ENCODE measurements at places on chromosomes 16 and 17.

GRCh38 chr16:935684-936083 is 35.1 kb downstream of the LMF1 start:
- peaks cover 18% of the 10 kb centered on the region for H3K36me3 ChIP-seq
- DNase-seq, result no peak
- H3K27ac ChIP-seq, result no peak overlapping the region
- H3K4me1 ChIP-seq, result no peaks in the 10 kb centered on the region

DNA sequence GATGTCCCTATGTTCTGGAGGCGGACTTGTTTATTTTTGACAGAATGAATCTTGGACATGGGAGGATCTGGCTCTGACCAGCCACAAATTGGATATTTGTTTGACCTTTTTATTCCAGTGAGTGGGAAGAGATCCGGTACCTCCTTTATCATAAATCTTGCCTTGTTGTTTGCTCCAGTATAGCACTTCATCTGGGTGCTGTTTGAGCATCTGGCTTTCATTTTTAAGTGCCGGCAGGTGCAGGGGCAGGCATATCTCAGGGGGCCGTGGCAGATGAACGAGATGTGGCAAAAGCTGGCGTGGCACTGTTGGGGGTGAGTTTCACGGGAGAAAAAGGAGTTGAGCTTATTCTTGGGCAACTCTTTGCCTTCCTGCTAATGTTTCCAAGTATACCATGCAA is 37.8 kb downstream of the MSI2 start:
- no peaks in the 10 kb centered on the region for H3K27me3 ChIP-seq
- peaks cover 9% of the 10 kb centered on the region for H3K4me1 ChIP-seq
- H3K4me3 ChIP-seq, result no peak overlapping the region
- H3K36me3 ChIP-seq, result peaks cover 16% of the 10 kb centered on the region
- H3K27ac ChIP-seq, result no peak overlapping the region
- no peak for DNase-seq

- no peak within 1 kb of the TSS for H3K27ac ChIP-seq
- no peaks in the 10 kb centered on the region for H3K36me3 ChIP-seq
- H3K4me1 ChIP-seq, result no peaks in the 10 kb centered on the region
- no peak within 1 kb of the TSS for H3K4me3 ChIP-seq
These were observed at the start of gene CES1 for GRCh38 chr16:55832773-55833691. TSS of gene CES1 (minus strand) at chr16:55833096. CDS start at chr16:55833055, 41 bp downstream.

DNA sequence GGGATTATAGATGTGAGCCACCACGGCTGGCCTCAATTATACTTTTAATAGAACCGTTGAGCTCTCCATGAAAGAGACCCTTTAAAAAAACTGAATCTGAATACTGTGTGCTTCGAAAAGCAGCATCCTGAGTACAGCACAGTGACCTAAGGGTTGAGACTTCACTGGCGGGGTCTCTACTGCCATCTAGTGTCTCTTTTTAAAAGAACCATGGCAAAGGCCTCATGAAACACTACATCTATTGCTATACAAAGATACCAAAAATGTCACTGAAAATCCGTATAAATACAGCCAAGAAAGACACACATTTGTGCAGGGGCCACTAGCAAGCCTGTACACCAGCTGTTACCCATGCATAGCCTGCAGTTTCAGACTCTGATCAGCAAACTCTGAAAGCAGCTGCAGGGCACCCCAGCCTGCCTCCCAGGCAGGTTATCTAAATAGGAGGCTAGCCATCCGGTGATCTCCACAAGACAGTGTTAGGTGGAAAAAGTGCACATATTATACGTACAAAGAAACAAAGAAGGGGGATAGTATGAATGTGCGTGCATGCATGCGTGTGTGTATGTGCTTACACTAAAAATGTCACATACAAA is 35.3 kb downstream of the NPLOC4 start:
- no peaks in the 10 kb centered on the region for H3K27me3 ChIP-seq
- peaks cover 14% of the 10 kb centered on the region for H3K4me1 ChIP-seq
- H3K4me3 ChIP-seq, result no peak overlapping the region
- peak; percentile 53 for DNase-seq

GRCh38 chr17:27368151-27368795 is 74.4 kb downstream of the WSB1 start:
- DNase-seq, result no peak
- H3K4me3 ChIP-seq, result no peak overlapping the region
- peaks cover 5% of the 10 kb centered on the region for H3K27me3 ChIP-seq
- H3K4me1 ChIP-seq, result no peaks in the 10 kb centered on the region
- peaks cover under 1% of the 10 kb centered on the region for H3K36me3 ChIP-seq

DNA sequence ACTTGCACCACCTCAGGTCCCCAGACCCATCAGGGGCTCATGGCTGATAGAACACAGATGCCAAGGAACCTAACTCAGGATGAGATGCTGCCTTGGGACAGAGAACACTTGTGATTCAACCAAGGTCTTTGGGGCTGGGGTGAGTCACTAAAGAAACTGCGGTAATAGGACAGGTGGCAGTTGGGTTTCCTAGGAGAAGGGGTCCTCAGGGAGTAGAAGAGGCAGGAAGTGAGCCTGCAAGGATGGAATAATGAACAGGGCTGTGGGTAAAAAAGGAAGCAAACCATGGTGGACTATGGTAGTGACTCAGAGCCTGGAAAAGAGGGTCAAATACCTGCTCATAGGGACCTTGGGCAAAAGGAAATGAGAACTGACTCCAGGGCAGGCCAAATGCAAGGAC is 6.5 kb upstream of the PNPO start:
- H3K4me1 ChIP-seq, result no peaks in the 10 kb centered on the region
- no peak overlapping the region for H3K27ac ChIP-seq
- DNase-seq, result no peak
- peaks cover 5% of the 10 kb centered on the region for H3K36me3 ChIP-seq

GRCh38 chr16:13992976-13993375 is 73.0 kb downstream of the ERCC4 start:
- H3K4me3 ChIP-seq, result no peak overlapping the region
- no peak overlapping the region for H3K27ac ChIP-seq
- DNase-seq, result no peak
- H3K4me1 ChIP-seq, result no peaks in the 10 kb centered on the region
- no peaks in the 10 kb centered on the region for H3K36me3 ChIP-seq

DNA sequence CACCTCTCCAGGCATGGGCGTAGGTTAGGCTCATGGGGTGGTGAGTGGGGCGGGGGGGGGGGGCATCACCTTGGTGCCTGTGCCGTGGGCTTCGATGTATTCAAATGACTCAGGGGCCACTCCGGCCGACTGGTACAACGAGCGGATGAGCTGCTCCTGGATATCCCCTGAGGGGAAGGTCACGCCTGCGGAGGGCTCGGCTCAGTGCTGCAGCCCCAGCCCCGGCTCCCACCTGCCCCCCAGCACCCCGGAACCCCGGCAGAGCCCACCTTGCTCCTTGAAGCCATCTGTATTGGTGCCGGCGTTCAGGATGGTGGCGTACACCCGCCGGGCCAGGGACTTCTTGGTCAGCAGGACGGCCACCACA is 5.4 kb downstream of the FASN start:
- no peak overlapping the region for H3K4me3 ChIP-seq
- no peaks in the 10 kb centered on the region for H3K36me3 ChIP-seq
- H3K27me3 ChIP-seq, result no peaks in the 10 kb centered on the region
- no peak for DNase-seq

DNA sequence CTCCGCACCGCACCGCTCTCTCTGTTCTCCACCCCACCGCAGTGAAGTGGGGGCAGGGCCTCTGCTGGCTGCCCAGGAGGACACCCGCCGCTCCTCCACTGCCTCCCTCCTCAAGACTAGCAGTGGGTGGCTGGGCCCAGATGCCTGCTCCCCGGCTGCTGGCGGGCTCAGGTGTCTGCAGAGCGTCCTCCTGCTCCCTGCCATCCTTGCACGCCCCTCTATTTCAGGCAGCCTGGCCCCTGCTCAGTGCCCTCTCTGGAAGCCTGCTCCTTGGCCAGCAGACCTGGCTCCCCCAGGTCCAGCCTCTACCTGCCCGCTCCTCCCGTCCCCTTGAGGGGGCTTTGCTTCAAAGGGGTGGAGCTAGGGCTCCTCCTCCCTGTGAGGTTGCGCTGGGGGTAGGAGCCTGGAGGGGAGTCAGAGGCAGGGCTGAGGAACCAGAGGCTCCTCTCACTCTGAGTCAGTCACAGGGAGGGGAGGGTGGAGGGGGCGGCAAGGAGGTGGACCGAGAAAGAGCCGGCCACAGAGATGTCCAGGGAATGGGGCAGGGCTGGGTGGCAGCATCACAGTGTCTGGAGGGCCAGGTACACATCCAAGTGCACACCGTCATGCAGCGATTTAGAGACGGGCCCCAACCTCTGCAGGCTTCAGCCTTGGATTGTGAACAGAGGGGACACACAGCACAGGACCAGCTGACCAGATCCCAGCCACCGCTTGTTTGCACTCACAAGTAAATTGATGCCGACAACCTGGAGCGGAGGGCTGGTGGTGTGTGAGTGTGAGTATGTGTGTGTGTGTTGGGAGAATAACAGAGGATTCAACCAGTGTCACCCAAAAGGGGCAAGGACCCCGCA is 9.8 kb upstream of the TMEM92 start:
- no peaks in the 10 kb centered on the region for H3K36me3 ChIP-seq
- no peak overlapping the region for H3K27ac ChIP-seq
- peaks cover 2% of the 10 kb centered on the region for H3K27me3 ChIP-seq
- H3K4me3 ChIP-seq, result no peak overlapping the region
- no peaks in the 10 kb centered on the region for H3K4me1 ChIP-seq

GRCh38 chr16:67150833-67151396 is at the start of gene B3GNT9:
TSS of gene B3GNT9 (minus strand) at chr16:67150998. CDS start at chr16:67150485, 513 bp downstream.
- H3K27ac ChIP-seq, result no peak within 1 kb of the TSS
- no peak for DNase-seq
- H3K36me3 ChIP-seq, result peaks cover 11% of the 10 kb centered on the region
- H3K27me3 ChIP-seq, result peaks cover 1% of the 10 kb centered on the region
- H3K4me3 ChIP-seq, result peak within 1 kb of the TSS; percentile 58
